ENCODE measurements at places on chromosomes 12 and 14. TPM values are rescaled to one million over a fixed set of nuclear protein-coding genes. Genes with fewer than 3 reads are reported as not detected.

The RAN gene
- 460 TPM for total RNA-seq

The LRTM2 gene
- not detected for total RNA-seq

The EID3 gene
- 7.1 TPM for total RNA-seq

The KCNJ8 gene
- 19.8 TPM for total RNA-seq

The CAPZA3 gene
- total RNA-seq, result 0.14 TPM

The HOXC10 gene
- 0.43 TPM for total RNA-seq

The NDUFB1 gene
- 253 TPM for total RNA-seq

The C14orf180 gene
- not detected for total RNA-seq

The HOXC6 gene
- 0.28 TPM for total RNA-seq

The FGF23 gene
- not detected for total RNA-seq

The GLT8D2 gene
- 75.8 TPM for total RNA-seq

The PPP1R36 gene
- total RNA-seq, result 1.1 TPM

The MOK gene
- total RNA-seq, result 8.5 TPM

The INTS13 gene
- 25.3 TPM for total RNA-seq

The NFATC4 gene
- 48.2 TPM for total RNA-seq

The P2RX7 gene
- total RNA-seq, result 1.7 TPM

The APAF1 gene
- total RNA-seq, result 18.4 TPM

The GALNT9 gene
- total RNA-seq, result 0.14 TPM

The A2ML1 gene
- total RNA-seq, result 0.09 TPM

The TOMM20L gene
- not detected for total RNA-seq

The IKZF4 gene
- total RNA-seq, result 0.57 TPM

The SLC48A1 gene
- total RNA-seq, result 18.4 TPM

The P2RX2 gene
- not detected for total RNA-seq

The TMEM229B gene
- total RNA-seq, result 1.0 TPM

The IGFBP6 gene
- 666 TPM for total RNA-seq

The CPSF6 gene
- 25.3 TPM for total RNA-seq

The KCNC2 gene
- total RNA-seq, result not detected

The TAS2R42 gene
- total RNA-seq, result not detected

The TAS2R10 gene
- 0.71 TPM for total RNA-seq

The ERGIC2 gene
- total RNA-seq, result 75.7 TPM

The MLF2 gene
- total RNA-seq, result 115 TPM
